ENCODE measurements at places on chromosomes 1 and 21.
A peak's percentile ranks its signal among the peaks of the same experiment; 100 is the strongest.

DNA sequence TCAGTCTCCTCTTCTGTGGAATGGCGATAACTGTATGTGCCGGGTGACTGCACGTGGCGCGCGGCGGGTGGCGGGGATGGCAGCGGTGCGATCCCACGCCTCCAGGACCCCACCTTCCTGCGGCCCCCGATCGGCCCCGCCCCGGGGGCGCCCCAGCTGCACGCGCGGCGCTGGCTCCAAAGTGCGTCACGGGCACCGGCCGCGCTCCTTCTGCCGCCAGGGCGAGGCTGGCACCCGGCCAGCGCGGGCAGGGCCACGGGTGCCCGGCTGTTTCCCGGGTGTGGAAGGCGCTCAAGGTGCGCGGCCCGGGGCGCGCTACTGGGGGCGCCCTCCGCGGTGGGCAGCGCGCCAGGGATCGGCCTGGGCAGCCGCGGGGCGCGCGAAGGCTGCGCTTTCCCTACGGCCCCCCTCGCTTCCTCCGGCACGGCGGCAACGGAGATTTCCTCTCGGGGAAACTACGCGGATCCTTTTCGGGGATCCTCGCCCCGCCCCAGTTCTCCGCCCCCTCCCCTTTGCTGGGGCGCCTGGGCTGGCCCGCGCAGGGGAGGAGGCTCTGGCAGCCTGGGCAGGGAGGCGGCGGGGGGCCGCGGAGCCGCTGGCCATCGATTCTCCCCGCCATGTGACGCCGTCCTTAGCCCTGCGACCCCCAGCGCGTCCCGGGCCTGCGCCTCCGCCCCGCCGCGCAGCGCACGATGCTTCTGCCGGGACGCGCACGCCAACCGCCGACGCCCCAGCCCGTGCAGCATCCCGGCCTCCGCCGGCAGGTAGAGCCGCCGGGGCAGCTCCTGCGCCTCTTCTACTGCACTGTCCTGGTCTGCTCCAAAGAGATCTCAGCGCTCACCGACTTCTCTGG lies at the start of gene EVA1C:
Gene EVA1C, plus strand, starts transcription at position 545 of the 853 bp plus-strand sequence. Its CDS starts 148 bp downstream, at position 693.
- no peak for DNase-seq

DNA sequence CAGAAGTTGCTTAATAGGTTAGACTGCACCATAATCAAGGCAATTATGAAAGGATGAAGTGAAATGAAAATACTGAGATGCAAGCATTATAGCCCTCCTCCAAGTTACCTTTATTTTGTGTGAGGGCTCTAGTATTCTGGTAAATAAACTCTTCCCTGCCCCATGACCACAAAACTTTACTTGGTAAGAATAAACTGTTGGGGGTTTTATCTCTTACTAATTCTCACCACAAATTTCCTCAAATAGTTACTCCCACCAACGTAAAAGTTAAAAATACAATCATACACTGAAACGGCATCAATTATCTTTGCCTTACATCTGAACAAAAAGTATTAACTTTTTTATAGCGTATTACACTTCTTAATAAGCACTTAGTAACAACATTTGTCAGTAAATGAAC lies 29.5 kb downstream of the C21orf91 start:
- DNase-seq: no peak

DNA sequence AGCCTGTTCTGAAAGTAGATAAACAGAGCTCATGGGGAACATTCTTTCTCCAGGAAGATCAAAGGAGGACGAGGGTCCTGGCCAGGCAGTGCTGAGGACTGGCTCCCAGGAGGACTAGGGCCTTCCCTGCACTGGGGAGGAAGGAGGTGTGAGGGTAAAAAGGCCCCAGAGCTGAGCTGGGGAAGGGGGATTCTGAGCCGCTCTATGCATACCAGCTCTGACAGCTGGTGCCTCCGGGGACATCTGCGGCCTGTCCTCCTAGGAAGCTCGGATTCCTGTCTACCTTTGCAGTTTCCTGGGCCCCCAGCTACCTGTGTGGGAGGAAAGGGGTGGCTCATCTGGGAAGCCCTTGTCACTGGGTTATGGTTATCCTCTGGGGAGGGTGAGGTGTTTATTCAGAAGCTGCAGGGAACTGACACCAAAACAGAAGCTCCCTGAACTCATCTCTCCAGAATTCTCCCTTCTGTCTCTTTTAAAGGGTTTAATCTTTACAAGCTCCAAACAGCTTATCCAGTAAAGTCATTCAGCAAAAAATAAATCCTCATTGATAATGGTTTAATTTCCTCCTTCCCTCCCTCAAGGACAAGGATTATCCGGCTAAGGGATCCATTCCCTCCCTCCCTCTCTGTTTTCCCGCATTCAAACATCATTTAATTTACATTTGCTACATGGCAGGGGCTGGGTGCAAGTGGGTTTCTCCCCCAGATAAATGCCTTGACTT lies 31.0 kb downstream of the NENF start:
- no peak for DNase-seq

DNA sequence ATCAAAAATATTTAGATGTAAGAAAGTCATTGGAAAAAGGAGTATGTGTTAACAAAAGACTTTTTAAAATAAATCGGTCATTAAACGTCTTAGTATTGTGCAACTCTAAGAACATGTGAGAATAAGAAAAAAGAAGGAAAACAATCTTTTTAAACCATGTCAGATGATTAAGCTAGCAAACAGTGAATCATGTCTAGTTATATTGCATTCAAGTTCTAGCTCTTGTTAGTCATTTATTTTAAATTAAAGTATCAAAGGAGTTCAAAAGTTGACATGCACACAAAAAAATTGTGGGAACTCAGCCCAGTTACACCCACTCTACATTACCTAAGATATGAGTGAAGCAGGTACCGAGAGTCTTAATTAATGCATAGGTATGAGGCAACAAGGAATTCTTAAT lies 9.8 kb downstream of the FRRS1 start:
- DNase-seq: peak; percentile 43

DNA sequence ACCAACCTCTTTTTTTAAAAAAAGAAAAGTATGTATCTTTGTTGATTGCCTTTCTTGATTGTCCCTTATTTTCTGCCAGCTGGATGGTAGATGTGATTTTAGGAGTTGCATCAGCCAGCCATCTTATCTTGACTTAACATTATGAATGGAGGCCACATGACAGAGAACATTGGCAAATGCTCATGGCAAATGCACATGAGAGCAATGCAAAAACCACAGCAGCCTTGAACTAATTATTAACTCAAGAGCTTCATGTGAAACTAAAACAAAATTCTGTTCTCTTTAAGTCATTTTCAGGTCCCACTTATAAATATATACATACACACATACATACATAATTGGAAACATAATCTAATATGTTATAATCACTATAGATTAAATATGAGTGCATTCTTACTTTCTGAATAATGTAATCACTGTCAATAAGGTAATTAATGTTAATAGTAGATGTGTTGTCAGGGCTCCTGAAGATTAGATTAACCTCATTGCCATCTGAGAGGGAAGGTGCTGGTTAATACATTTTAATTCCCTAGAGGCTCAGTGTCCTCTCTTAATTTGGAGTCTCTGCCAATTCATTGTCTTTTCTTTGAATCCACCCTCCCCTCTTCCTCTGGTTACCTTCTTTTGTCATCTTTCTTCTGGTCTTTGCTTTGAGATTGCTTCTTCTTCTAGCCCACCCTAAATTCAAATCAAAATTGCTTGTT lies 962.2 kb downstream of the ADGRL2 start:
- no peak for DNase-seq

- no peak for DNase-seq
These were observed 101.2 kb downstream of the LAMC2 start for GRCh38 chr1:183287191-183287675.

DNA sequence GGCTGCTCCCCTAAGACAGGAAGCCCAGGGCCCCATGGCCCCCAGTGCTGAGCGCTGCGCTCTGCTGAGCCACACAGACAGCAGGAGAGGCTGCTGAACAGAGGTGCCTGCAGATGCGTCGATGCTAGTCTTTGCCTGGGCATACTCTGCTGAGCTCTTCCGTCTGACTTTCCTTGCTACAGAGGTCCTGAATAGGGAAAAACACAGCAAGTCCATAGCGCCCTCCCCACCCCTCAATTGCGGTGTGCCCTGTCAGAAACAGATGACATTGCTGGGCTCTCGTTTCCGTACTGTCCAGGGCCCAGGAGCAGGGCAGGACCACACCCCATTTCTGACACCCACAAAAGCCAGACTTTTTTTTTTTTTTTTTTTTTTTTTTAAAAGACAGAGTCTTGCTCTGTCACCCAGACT lies 252.5 kb downstream of the SDCCAG8 start:
- DNase-seq: no peak

DNA sequence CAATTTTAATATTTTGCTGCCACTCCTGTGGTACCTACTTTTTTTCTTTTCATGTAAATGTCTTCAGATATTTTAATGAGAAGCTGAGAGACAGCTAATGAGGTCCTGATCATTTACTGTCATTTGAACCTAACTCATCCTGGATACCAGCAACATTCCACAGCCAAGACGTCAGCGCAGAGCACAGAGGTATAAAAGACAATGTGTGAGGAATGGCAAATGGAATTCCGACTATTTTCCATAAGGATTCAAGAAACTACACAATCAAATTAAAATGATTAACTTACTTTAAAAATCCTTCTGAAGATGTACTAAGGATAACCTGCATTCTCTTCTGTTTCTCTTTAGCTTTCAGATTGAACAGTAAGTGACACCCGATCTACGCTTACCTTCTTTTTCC lies 38.8 kb downstream of the HEATR1 start:
- DNase-seq: no peak

DNA sequence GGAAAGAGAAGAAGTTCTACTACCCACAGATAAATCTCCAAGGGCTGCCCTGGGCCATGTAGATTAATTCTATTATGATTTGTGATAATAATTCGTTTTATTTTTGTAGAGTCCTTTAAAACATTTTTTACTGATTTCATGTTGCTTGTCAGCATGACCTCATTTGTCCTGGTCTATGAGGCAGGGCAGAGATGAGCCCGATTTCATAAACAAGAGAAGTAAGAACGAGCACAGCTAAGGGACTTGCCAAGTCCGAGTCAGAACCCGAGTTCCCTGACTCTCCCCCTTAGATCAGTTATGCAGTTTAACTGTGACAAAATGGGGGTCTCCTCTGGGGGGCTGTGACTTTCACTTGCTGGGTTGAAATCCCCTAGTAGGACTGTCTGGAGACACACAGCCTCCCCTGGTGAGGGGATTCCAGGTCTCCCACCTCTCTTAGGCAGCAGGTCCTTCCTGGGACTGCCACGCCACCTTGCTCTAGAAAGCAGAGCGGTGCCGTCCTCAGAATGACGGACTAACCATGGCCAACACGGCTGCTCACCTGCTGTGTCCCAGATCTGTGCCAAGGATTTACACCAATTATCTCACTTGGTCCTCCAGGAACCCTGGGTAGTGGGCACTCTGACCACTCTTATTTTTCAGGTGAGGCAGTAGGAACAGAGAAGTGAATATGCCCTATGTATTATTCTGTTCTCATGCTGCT lies 31.0 kb upstream of the SOX13 start:
- DNase-seq: no peak

- no peak for DNase-seq
These were observed 69.2 kb downstream of the NOS1AP start for GRCh38 chr1:162138599-162139181.

DNA sequence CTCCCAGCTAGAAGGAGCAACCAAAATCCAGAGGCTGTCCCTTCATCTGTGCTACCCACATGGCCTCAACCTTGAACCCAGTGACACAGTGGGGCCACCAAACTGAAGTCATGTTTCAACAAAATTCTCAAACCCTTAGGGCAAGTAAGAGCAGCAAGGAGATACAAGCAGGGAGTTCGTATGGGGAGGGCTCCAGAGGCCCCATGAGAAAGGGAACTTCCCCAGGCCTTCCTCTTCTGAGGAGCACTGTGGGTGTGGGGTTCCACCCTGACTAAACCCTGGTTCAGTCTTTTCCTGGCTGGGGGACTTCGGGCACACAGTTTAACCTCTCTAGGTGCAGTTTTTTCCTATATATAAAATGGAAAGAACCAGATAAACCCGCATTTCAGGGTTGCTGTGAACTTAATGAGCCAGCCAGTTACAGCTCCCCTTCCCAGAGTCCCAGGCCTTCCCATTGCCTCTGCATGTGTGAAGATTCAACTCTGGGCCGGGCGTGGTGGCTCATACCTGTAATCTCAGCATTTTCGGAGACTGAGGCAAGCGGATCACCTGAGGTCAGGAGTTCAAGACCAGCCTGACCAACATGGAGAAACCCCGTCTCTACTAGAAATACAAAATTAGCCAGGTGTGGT lies 8.0 kb upstream of the THEMIS2 start:
- DNase-seq: no peak

- no peak for DNase-seq
These were observed 15.9 kb upstream of the S1PR1 start for GRCh38 chr1:101220906-101221305.

DNA sequence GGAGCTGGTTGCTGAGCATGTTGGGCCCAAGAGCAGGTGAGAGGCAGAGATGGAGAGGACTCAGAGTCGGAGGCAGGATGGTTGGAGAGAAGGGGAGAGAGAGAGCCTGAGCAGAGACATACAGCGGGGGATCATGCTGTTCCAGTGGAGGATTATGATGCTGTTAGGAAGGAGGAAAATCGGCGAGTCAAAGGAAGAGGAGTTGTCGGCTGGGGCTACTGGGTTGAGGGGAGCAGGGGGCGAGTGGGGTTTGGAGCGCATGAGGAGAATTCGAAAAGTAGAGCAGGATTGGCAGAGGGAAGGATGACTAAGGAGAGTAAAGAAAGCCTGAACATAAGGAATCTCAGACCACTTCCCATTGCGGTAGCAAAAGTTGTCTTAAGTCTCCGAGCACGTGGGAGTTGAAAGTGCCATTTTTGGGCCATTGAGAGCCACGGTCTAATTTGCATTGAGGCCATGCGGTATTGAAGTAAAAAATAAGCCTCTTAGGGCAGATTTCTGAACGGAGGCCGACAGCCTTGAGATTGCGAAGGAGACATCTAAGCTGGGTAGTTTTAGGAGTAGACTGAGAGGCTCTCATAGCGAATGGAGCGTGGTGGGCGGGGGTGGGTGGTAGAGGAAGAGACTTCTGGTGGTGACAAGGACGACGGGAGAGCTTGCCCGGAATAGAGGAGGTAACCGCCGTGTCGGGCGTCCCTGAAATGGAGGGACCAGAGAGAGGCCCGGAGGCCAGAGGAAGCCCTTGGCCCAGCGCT lies 140.4 kb upstream of the ETV3 start:
- DNase-seq: no peak

- no peak for DNase-seq
These were observed 33.3 kb downstream of the RGL1 start for GRCh38 chr1:183838221-183838620.

Measured in AG09309 (cell line).